ENCODE measurements at places on chromosomes 3 and 15.
A peak's percentile ranks its signal among the peaks of the same experiment; 100 is the strongest.

DNA sequence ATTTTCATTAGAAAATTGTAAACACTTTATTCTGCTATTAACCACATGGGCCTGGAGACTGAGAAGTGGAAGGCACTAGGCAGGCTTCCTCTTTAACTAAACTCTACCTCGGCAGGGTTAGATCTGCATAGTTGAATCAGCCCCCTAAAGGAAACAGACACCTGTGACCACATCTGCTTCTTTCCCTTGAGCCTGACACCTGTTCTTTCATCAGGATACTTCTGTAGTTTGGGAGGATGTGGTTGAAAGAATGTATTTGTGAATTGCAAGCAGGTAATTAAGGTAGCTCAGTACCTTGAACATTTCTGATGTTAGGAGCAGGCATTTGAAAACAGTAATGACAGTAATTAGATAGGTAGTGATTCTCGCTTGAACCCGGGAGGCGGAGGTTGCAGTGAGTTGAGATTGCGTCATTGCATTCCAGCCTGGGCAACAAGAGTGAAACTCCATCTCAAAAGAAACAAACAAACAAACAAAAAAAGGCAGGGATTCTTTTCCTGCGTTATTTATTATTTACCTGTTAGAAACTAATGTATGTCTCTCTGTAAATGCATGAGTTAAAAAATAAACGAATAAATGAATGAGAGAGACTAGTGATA is 468.5 kb downstream of the NLGN1 start:
- no peak for DNase-seq

DNA sequence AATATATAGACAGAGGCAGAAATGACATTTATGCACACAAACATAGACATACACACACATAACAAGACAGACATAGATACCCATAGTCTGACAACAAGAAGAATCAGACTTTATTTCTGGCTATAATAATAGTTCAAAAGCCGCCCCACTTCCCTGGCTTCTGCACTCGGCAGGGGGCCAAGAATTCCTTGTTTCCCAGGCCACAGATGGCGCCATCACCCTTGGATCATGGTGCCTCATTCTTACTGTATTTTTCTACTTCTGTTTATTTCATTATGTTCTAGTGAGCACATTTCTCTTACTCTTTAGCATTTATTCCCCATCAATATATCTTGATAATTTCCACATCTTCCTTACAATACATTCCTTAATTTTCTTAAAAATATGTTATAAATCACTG is 387.5 kb downstream of the NLGN1 start:
- no peak for DNase-seq

DNA sequence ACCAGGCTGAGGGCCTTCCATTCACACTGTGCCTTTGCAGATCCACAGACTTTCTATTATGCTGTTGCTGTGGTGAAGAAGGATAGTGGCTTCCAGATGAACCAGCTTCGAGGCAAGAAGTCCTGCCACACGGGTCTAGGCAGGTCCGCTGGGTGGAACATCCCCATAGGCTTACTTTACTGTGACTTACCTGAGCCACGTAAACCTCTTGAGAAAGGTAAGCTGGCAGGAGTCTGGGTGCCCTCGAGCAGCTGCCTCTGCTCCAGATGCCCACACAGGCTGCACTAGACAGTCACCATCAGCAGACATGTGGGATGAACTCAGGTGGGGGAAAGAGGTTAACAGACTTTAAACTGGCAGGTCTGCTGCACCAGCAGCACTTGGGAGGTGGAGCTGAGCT is 8.3 kb downstream of the TF start:
- DNase-seq: no peak

GRCh38 chr3:47916696-47917095 is 99.5 kb downstream of the MAP4 start:
- DNase-seq: no peak

- no peak for DNase-seq
Measured at GRCh38 chr3:128227507-128227906, 74.2 kb downstream of the EEFSEC start.

DNA sequence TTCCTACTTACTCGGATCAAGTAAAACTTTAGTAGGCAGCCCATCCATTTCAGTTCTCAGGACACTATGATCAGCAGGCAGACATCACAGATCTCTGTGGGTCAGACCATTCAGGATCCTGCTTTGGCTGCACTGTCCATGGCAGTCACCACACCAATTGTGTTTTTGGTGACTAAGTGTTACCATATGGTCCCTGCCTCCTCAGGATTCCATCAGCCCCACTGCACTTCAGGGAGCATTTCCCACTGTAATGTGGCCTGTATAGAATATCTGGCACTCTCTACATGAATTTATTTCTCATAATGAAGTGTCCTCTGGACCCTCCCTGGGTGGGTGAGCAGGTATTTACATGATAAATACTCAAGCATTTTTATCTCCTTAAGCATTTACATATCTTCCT is 41.3 kb downstream of the ZNF445 start:
- no peak for DNase-seq

GRCh38 chr3:72295276-72295961 is 510.5 kb upstream of the PROK2 start:
- DNase-seq: no peak

DNA sequence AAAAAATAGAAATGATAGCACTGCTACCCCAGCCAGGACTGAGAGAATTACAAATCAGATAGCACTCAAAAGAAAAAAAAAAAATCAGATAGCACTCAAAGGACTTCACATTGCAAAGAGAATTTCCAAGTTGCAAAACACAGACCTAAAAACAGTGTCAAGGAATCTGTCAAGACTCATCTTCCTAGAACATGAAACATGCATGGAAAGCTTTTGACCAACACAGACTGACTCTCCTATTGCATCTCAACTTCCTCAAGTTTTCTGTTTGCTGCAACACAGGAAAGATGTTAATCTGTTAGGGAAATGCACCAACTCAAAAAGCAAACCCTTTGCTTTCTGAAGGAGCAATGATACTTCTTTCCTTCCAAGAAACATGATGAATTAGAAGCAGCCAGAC is 42.3 kb downstream of the RAB27A start:
- no peak for DNase-seq

DNA sequence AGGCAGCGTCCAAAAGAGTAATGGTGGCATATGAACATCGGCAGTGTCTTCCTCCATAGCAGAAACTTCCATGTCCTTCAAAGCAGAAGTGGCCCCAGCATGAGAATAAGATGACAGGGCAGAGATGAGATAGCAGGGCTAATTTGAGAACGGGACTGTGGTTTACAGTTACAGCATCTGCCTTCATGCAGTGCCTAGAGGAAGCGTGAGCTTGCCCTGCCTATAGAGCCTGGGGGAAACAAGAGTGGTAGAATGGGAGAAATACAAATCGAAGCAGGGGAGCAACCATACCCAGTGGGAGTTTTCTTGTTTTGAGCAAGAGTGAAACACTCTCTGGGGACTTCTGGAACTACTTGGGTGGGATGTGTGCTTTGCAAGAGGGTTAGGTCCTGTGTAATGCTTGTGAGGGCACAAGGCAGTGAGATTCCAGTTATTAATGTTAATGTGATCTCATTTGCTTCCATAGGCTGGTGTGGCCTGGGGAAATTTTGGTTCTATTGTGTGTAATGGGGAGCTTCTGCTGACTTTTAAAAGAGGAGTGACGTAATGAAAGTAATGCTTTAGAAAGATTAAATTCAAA is 616.9 kb downstream of the ZIC1 start:
- DNase-seq: no peak

GRCh38 chr15:55823191-55823670 is 80.3 kb upstream of the PRTG start:
- peak; percentile 40 for DNase-seq

DNA sequence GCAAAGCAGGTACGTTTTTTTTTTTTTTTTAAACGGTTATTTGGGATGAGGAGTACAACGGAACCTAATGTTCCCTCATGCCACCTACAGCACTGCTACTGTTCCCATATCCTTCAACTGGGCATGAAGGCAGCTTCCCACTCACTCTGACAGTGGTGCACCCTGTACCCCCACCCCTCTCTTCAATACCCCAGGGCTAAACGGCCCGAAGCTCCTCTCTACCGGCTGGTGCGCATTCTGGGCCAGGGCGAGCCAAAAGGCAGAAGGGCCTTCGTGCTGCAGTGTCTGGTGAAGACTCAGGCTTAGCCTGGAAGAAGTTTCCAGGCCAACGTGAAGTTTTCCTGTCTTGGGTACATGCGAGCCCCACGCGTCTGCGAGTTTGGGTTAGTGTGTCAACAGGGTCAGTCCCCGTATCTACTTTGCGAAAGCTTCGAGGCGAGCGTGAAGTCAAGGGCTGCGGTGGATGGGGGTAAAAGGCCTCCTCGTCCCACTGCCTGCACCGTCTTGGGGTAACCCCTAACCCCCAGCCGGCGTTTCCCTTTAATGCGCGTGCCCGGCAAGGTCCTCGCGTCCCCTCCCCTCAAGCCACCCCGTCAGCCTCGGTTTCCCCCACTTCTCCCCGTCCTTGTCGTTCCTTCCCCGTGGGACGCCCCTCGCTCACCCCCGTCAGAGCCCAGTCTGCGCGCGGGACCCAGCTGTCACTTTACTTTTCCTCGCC is 765 bp upstream of the UBE2E2 start:
- DNase-seq: peak; percentile 14
